ENCODE measurements at places on chromosomes 11 and 22.

GRCh38 chr22:47196166-47196849 lies 433.9 kb downstream of the TBC1D22A start:
- DNase-seq, result no peak

- DNase-seq, result no peak
Measured at GRCh38 chr11:126307706-126308105, 3.8 kb downstream of the DCPS start.

DNA sequence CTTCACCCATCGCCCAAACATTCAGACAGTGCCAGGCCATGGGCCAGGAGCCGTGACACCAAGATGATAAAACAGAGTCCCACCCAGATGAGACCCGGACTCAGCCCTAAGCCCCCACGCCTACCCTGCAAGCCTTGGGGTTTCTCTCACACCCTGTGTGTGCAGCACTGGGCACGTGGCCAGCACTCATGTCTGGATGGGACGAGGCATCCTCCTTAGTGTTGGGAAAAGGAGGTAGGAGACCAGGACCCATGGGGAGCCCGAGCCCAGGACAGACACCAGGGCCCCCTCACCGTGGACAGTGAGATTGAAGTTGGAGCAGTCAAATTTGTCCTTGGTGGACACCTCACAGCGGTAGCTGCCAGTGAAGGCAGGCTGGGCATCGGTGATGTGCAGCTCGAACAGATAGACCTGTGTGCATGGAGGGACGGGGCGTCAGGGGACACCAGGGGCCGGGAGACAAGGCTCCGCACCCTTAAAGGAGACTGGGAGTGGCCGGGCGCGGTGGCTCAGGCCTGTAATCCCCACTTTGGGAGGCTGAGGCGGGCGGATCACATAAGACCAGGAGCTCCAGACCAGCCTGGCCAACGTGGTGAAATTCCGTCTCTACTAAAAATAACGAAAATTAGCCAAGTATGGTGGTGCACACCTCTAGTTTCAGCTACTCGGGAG lies 4.2 kb downstream of the MYBPC3 start:
- no peak for DNase-seq

- no peak for DNase-seq
Measured at GRCh38 chr11:18371279-18371678, 23.1 kb upstream of the LDHA start.

- DNase-seq, result no peak
Measured at GRCh38 chr11:60868682-60869450, 1.5 kb downstream of the ZP1 start.

DNA sequence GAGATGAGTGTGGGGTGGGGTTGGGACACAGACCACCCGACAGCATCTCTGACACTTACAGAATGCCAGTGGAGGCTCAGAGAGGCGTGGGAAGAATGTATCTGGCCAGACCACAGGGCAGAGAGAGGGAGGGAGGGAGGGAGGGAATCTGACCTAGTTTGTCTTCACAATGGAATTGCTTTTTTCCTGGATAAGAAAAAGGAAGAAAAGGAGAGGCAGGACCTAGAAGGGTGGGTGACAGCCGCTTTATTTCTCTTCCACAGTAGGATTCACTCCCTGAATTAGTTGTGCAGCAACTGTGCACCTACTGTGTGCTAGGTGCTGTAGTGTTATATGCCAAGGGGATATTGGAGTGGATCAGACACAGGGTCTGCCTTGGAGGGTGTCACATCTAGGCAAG lies 3.7 kb downstream of the KCNK4 start:
- DNase-seq, result no peak

GRCh38 chr22:23285734-23286133 lies 105.4 kb downstream of the BCR start:
- no peak for DNase-seq

DNA sequence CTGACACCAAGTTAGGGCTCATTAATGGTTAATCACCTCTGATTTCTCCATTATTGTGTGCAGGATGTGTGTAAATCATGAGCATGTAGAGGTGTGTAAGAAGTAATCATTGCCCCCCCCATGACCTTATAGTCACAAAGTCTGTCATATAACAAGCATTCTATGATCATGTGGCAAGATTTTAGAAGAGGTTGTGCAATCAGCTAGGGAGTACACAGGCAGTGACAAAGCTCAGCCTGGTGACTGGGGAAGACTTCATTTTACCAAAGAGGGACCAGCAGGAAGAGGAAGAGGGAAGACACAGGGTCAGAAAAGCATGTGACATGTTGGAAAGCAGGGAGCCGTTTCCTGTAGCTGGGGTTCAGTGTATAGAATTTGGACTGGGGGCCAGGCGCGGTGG lies 176.5 kb upstream of the LARGE1 start:
- no peak for DNase-seq

- no peak for DNase-seq
Measured at GRCh38 chr22:22109693-22110466, 127.3 kb upstream of the TOP3B start.

- no peak for DNase-seq
Measured at GRCh38 chr11:62702246-62702645, 5.0 kb downstream of the BSCL2 start.

- DNase-seq, result no peak
Measured at GRCh38 chr11:57800444-57801182, 39.0 kb downstream of the CTNND1 start.

GRCh38 chr22:35208003-35208402 lies 49.3 kb upstream of the HMGXB4 start:
- no peak for DNase-seq

DNA sequence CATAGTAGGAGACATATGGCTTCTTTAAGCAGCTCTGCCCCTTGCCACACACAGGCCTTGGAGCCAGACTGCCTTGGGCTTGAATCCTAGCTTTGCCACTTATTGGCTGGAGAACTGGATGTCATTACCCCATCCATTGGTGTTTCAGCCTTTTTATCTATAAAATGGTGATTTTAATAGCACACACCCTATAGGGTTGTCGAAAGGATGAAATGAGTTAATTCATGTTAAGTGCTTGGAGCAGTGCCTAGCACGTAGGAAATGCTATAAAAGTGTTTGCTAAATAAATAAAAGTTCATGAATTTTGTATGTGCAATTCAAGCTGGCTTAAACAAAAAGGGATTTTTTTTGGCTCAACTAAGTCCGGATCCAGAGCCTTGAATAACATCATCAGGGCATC lies 120.7 kb downstream of the TIMP3 start:
- DNase-seq, result no peak

DNA sequence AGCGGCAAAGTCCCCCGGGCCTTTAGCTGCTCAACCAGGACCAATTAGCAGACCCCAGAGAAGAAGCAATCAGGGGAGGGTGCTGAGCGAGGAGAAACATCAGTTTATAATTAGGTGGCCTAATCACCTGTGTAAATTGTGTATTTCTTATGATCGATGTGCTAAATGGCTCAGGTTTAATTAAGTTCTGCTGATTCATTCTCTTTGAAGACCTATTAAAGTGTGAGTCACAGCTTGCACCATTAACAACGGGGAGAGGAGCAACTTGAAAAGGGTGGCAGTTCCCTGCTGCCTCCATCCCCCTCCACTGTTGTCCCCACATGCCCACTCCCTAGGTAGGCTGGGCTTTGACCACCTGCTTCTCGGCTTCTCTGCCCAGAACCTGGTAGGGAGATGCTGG lies 10.7 kb downstream of the ISX start:
- no peak for DNase-seq

GRCh38 chr11:37504060-37504611 lies 906.1 kb upstream of the RAG2 start:
- DNase-seq, result no peak

DNA sequence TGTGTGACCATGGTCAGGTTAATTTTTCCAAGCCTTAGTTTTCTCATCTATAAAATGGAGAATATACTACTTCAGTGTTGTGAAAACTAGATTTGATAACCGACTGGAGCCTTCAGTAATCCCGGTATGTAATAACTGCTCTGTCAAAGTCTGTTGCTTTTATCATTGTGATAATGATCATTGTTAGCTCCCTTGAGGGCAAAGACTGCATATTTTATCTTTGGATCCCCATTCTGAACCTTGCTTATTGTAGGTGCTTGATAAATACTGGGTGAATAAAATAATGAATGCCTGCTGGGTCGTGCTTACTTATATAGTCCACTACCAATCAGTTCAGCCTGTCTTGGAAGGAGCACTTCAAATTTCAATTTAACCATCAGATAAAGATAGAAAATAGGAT lies 105.3 kb downstream of the ARFGAP2 start:
- DNase-seq, result no peak

DNA sequence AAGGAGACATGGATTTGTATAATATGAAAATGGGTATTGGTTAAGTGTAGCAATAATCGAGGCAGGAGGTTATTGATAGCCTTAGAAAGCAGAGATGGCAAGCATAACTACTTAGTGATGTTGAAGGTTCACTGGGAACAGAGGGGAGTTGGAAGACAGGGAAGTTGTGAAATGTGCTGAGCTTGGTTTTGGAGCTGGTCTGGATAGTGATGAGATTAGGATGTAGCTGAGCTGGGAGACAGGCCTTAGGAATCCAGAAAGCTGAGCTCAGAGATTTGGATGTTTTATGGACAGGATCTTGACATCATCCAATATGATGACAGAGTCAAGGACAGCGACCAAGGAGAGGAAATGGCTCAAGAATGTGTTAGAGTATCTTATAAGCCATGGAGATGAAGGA lies 113.1 kb downstream of the ARHGAP42 start:
- no peak for DNase-seq

GRCh38 chr11:15141381-15141780 lies 26.7 kb downstream of the INSC start:
- DNase-seq, result no peak

- DNase-seq, result no peak
Measured at GRCh38 chr22:45626198-45626651, 45.4 kb upstream of the ATXN10 start.

- DNase-seq, result no peak
Measured at GRCh38 chr11:40293655-40294348, 1165.7 kb downstream of the LRRC4C start.

- no peak for DNase-seq
Measured at GRCh38 chr11:81658722-81659121, 1074.9 kb downstream of the FAM181B start.

- no peak for DNase-seq
Measured at GRCh38 chr11:86408845-86409244, 34.2 kb downstream of the CCDC81 start.

DNA sequence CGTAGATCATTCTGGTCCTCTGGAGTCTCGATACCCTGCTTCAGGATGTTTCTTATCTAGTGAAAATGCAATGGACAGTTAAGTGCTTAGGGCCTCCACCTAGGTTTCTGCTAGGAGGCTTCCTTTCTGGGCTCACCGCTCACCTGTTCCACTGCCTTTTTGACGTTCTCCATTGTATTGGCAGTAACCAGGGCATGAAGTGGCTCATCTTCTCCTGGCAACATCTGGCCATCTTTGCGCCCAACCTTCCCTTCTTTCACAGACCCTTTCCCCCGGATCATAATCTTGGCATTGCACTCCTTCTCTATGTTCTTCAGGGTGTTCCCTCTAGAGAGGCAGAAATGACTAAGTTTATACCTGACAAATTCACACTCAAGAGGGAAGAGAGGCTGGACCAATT lies 9.1 kb downstream of the SF1 start:
- no peak for DNase-seq

GRCh38 chr11:4551346-4551979 lies 6.5 kb downstream of the OR52M1 start:
- DNase-seq, result no peak

GRCh38 chr11:122804161-122804560 lies 34.1 kb upstream of the CRTAM start:
- no peak for DNase-seq

GRCh38 chr22:50248196-50249081 lies 2.6 kb downstream of the HDAC10 start:
- no peak for DNase-seq

All from cortex of kidney (tissue), 1 donor.